Hindlimb muscle (tissue), 1 donor: ENCODE measurements at places on chromosomes 7 and 10.
A peak's percentile ranks its signal among the peaks of the same experiment; 100 is the strongest.

- DNase-seq, result peak; percentile 51
Observed at GRCh38 chr7:13262929-13263530, 575.6 kb downstream of the ARL4A start.

DNA sequence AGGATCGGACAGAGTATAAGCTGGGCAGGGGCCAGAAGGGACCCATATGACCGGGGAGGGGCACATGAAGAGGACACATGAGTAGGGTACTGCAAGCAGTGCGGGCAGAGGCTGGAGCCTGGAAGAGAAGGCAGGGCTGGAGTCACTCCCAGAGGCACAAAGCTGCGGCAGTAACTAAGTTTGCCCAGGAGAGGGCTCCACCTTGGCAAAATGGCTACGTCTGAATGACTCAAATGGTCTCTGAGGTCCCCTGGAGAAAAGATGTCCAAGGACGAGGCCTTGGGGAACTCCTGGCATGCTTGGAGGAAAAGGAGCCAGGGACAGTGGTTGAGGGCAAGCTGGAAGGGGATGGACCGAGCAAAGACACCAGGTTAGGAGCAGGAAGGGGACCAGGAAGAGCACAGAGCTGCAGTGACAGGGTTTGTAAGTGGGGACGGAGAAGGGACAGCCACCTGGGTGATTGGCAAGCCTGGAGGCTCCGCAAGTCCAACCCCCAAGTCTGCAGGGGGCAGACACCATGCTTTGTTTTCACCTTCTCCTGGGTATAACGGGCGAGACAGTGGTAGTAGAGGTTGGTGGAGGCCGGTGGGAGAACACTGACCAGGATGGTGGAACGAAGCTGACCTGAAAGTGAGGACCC is 43.1 kb upstream of the LBX1 start:
- peak; percentile 49 for DNase-seq

DNA sequence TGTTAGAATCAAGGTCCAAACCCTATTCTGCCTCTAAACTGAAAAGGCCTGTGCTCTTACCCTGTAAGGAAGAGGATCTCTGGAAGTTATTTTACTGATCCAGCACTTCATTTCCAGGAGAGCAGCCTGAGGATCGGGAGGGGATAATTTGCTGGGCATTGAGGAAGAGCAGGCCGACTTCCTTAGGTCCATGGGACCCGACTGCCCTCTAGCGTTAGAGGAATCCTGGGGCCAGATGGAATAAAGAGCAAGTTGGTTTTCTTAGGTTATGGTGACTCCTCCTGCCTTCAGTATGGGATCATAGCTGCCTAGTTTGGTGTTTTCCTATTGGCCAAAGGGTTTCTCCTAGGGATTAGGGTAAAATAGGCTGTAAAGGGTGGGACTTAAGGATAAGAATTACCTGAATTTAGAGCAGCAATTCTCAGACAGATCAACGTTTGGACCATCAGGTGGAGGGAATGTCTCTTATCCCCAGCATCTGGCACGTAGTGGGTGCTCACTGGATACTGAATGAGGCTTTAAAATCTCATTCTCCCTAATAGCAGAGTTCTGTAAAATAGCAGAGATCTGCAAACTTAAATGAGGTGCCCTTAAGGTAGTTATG is 40.0 kb upstream of the SORBS1 start:
- DNase-seq, result peak; percentile 89

GRCh38 chr7:80783678-80784327 is 135.0 kb downstream of the SEMA3C start:
- no peak for DNase-seq
